ENCODE measurements at places on chromosomes 7 and 10. TPM values are rescaled to one million over a fixed set of nuclear protein-coding genes. Genes with fewer than 3 reads are reported as not detected.

Gene ANK3
- 95.4 TPM for total RNA-seq

Gene TOMM7
- 207 TPM for total RNA-seq

Gene PPP1R3C
- total RNA-seq, result 0.64 TPM

Gene MYH16
- total RNA-seq, result not detected

Gene FKBP6
- not detected for total RNA-seq

Gene TFPI2
- total RNA-seq, result 0.47 TPM

Gene EPO
- total RNA-seq, result not detected

Gene TDRD1
- 0.64 TPM for total RNA-seq

Gene KLF14
- total RNA-seq, result not detected

Gene MRC1
- 11.0 TPM for total RNA-seq

Gene ZNF12
- 19.7 TPM for total RNA-seq

Gene IQUB
- total RNA-seq, result 0.25 TPM

Gene C10orf105
- total RNA-seq, result not detected

Gene CYP26A1
- not detected for total RNA-seq

Gene TIAL1
- total RNA-seq, result 97.0 TPM

Gene ACBD7
- 0.25 TPM for total RNA-seq

Gene GDF2
- not detected for total RNA-seq

Gene NXPH1
- not detected for total RNA-seq

Gene RSPH10B2
- not detected for total RNA-seq

Gene GDF10
- total RNA-seq, result 0.67 TPM

Gene UNC5B
- total RNA-seq, result 19.4 TPM

Gene SPDYE16
- total RNA-seq, result not detected

Gene RELN
- 1.6 TPM for total RNA-seq

Gene TMEM213
- not detected for total RNA-seq

Gene COX15
- total RNA-seq, result 43.5 TPM

Gene SCART1
- 3.9 TPM for total RNA-seq

Gene YKT6
- 86.9 TPM for total RNA-seq

Gene FAM237B
- total RNA-seq, result not detected

Gene PLAU
- total RNA-seq, result 3.5 TPM

Gene GOLGA7B
- 0.46 TPM for total RNA-seq

Gene ATRNL1
- 0.89 TPM for total RNA-seq

Gene DIP2C
- total RNA-seq, result 11.0 TPM

Gene DPYSL4
- not detected for total RNA-seq

Gene SMO
- 1.5 TPM for total RNA-seq

Gene APBB1IP
- 2.0 TPM for total RNA-seq

Gene BAMBI
- total RNA-seq, result 0.85 TPM

Gene C10orf67
- not detected for total RNA-seq

Gene SRI
- 1,188 TPM for total RNA-seq

Gene KIAA1549
- total RNA-seq, result 2.7 TPM

Gene TEX36
- not detected for total RNA-seq

Gene NPFFR1
- total RNA-seq, result 0.03 TPM

Gene ADAM22
- 4.3 TPM for total RNA-seq

Gene CYP2C19
- total RNA-seq, result 0.76 TPM

Gene PAX4
- 1.6 TPM for total RNA-seq

Gene FOXP2
- 21.1 TPM for total RNA-seq

Gene TMEM236
- 59.6 TPM for total RNA-seq

Gene MORN4
- 1.6 TPM for total RNA-seq

Gene PRPF18
- total RNA-seq, result 22.4 TPM

Gene LRRC61
- 10.1 TPM for total RNA-seq

Gene TWIST1
- 0.27 TPM for total RNA-seq

Gene PVRIG
- not detected for total RNA-seq

Gene SAP25
- 1.1 TPM for total RNA-seq

Gene NYAP1
- total RNA-seq, result 0.47 TPM

Gene NFKB2
- total RNA-seq, result 37.6 TPM

Gene GIMAP8
- 2.9 TPM for total RNA-seq

Gene TSPAN13
- total RNA-seq, result 79.5 TPM

Gene CPA2
- 1.1 TPM for total RNA-seq

Gene CRHR2
- total RNA-seq, result not detected

Gene SLC12A9
- total RNA-seq, result 33.6 TPM

Data from left colon (tissue), 2 donors.